Stimulated activated CD8-positive, alpha-beta memory T cell treated with anti-CD3 and anti-CD28 coated beads, Interleukin-4, amount 100 ng/mL, for 4 hours (primary cell): ENCODE measurements at places on chromosomes 1 and 21.

DNA sequence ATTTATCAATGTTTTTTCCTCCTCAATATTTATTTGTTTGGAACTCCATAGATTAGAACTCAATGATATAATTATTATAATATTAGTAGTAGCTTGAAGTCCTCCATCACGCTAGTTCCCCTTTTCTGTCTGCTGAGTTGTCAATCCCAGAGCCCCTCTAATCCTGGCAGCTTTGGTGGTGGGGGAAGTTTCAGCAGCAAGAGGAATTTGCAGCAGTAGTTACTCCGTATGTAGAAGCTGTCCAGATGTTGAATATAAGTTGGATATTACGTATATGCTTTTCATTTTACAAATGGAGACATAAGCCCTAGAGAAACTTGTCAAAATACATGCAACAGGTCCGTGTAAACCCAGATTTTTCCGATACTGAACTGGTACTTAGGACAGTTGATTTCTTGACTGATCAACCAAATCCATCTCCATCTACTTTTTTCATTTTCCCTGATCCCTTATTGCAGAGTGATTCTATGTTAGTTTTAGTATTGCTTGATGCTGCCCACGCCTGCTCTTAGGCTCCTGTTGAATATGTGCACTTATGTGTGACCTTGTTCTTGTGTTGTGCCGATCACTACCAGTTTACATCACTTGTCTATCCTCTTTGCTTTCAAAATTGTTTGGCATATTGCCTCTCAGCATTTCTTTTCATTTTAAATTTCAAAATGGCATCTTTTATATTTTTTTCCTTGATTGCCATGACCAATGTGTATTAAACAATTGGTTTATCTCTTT, 28.1 kb downstream of the SMAP2 start:
- no peak for DNase-seq

DNA sequence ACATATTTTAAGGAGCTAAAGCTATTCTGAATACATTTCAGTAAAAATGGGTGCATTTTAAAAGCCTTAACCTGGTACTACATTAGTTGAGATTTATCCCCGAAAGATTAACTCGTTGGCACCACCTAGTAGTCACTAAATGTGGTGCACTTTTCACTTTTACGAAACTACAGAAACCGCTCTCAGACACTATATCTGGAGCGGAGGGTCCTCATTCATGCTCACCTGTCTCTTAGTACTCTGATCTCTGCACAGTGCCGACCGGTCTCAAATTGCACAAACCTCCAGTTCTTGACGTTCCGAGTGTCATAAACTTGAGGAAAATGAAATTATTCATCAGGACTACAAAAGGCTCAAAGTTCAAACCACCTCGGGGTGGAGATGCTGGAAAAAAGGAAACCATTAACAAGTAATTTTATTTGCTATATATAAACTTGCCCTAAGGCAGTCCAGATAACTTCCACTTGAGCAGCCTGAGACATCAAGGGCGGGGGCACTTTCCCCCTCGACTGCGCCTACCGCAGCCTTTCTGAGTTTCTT, 722 bp downstream of the LZIC start:
- no peak for DNase-seq

GRCh38 chr1:24142546-24143534, at the start of gene IL22RA1:
IL22RA1 (minus strand) TSS chr1:24143140; CDS start chr1:24143082, 58 bp downstream.
- DNase-seq: no peak

DNA sequence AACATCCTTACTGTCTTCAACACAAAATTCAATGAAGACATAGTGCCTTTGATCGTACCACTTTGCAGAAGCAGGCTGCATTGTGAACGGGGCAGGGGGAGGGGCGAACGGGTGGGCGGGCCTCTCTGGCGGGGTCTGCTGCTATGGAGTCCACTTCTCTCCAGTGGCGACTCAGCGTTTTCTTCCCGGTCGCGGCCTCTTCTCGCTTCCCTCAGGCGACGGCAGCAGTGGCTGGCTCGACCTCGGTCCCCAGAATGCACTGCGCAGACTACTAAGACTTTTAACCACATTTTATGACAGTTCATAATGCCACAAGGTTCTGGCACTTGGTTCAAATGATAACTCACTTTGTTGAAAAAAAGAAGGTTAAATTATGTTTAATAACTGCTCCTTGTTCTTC, 21.2 kb downstream of the GBP2 start:
- no peak for DNase-seq

GRCh38 chr1:119712342-119713038, 756 bp downstream of the PHGDH start:
- no peak for DNase-seq
